ENCODE measurements at places on chromosomes 4 and X.

DNA sequence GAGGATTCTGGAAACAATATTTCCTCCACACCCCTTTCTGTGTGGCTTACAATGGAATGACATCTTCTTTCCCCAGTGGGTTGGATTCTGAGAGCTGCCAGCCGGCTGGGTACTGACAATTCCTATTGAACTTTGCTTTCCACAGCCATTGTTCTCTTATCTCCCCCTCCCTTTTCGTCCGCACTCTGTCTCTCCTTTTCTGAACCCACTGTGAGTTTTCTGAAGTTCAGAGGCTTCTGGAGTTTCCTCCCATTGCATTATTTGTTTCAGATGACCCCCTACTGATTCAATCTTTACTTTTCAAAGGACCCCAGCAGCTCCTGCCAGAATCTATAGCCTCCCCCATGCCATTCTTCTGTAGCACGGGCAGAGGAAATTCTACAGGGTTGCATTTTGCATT lies 10.4 kb downstream of the SMPX start:
- no peak for DNase-seq

DNA sequence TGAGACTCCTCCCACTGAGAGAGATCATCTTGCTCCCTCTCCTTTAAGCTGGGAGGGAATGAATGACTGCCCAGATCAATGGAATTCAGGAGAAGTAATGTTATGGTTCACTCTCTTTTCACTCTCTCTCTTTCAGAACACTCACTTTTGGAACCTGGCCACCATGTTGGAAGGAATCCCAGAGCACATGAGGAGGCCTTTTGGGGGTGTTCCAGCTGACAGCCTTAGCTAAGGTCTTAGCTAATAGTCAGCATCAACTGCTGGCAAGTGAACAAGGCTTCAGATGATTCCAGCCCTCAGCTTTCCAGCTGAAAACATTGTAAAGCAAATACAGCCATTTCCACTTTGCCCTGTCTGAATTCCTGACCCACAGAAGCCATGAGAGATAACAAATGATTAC lies 124.0 kb upstream of the CLNK start:
- no peak for DNase-seq

GRCh38 chr4:4410271-4410670 lies 23.4 kb downstream of the NSG1 start:
- DNase-seq: no peak

- no peak for DNase-seq
Measured at GRCh38 chr4:155929833-155930232, 23.8 kb downstream of the CTSO start.

- DNase-seq: no peak
Measured at GRCh38 chr4:180993244-180993836, 1249.9 kb upstream of the TENM3 start.

- no peak for DNase-seq
Measured at GRCh38 chr4:108473163-108473720, 147.1 kb upstream of the RPL34 start.
